NCI-H2029 (cell line): ENCODE measurements at places on chromosomes 3 and 15.

DNA sequence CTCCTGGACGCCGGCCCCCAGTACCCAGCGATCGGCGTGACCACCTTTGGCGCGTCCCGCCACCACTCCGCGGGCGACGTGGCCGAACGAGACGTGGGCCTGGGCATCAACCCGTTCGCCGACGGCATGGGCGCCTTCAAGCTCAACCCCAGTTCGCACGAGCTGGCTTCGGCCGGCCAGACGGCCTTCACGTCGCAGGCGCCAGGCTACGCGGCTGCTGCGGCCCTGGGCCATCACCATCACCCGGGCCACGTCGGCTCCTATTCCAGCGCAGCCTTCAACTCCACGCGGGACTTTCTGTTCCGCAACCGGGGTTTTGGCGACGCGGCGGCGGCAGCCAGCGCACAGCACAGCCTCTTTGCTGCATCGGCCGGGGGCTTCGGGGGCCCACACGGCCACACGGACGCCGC, 956 bp downstream of the ZIC1 start:
- no peak for DNase-seq

DNA sequence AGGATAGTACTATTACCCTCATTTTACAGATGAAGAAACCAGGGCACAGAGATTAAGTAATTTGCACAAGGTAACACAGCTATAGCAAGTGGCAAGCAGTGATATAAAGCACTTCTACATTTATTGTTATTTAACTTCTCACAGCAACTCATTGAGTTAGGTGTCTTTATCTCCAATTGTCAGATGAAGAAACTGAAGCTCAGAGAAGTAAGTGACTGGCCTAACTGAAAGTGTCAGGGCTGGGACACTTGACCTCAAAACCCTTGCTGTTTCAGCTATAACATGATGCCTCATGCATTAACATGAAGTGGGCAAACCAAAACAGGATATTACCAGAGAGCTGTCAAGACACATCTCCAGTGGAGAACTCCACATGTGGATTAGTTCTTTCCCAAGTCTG, 65.8 kb upstream of the LEKR1 start:
- no peak for DNase-seq

GRCh38 chr15:31343831-31344230, 17.2 kb downstream of the KLF13 start:
- no peak for DNase-seq

GRCh38 chr3:55564726-55565125, 77.6 kb upstream of the WNT5A start:
- DNase-seq, result no peak

DNA sequence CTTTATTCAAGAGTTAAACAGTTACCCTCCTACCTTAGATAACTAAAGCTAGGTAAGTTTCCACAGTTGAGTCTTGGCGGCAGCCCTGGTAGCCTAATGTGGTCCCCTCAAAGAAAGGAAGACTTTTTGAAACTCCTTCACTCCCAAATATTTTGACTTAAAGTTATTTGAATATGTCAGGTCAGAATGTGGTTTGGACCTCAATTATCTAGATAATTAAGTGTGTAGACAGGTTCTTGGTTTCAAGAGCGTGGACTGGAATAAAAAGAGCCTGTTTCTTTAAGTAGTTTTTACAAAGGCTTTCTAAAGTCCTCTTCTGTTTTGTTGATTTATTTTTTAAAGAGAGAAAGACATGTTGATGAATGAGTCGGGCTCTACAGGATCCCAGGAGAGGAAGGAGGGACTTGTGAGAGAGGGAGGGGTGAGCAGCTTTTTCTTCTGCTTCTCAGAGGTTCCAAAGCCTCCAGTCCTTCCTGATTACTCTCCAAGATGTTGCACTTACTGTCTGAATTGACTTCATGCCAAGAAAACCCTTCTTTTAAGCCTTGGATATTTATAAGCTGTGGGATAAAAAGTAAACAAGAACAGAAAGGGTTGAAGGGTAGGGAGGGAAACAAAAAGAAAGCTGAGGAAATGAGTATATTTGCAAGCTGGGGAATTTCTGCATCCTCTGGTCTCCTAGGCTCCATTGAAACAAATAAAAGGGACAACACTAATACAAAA, 457.4 kb downstream of the IGSF11 start:
- no peak for DNase-seq

- DNase-seq, result no peak
These were observed 933 bp upstream of the APEH start for GRCh38 chr3:49673121-49673714.

GRCh38 chr15:95259513-95259912, 1028.2 kb downstream of the MCTP2 start:
- DNase-seq, result peak; percentile 24

- DNase-seq, result no peak
These were observed 780 bp upstream of the ACAD9 start for GRCh38 chr3:128878556-128879124.

DNA sequence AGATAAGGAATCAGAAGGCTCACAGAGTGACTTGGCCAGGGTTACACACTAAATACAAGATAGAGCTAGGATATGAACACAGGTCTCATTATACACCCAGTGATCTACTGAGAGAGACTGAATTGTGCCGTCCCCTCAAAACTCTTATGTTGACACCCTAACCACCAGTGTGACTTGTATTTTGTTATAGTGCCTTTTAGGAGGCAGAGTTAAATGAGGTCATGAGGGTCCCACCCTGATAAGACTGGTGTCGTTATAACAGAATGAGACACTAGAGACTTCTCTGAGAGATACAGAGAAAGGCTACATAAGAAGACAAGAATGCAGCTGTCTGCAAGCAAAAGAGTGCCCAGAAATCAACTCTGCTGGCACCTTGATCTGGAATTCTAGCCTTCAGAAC, 12.6 kb downstream of the KPNA1 start:
- DNase-seq, result no peak

DNA sequence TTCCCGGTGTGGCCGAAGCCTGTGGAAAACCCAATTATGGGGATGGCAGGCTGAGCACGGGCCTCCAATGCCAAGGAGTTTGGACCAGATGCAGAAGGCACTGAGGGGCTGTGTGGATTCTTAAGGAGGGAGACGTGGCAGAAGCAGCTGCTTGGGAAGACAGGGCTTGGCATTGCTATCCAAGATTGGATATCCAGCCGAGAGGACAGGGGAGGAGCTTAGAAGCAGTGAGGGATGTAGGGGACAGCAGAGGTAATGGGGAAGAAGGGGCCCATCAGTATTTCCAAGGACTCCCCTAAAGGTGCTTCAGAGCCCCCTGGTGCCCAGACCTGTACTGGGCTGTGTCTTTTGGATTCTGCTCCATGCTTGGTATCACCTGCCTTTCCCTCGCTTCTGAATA, 112.8 kb upstream of the TLE3 start:
- DNase-seq, result no peak

- no peak for DNase-seq
These were observed 6.6 kb upstream of the ATP11B start for GRCh38 chr3:182786564-182787196.

DNA sequence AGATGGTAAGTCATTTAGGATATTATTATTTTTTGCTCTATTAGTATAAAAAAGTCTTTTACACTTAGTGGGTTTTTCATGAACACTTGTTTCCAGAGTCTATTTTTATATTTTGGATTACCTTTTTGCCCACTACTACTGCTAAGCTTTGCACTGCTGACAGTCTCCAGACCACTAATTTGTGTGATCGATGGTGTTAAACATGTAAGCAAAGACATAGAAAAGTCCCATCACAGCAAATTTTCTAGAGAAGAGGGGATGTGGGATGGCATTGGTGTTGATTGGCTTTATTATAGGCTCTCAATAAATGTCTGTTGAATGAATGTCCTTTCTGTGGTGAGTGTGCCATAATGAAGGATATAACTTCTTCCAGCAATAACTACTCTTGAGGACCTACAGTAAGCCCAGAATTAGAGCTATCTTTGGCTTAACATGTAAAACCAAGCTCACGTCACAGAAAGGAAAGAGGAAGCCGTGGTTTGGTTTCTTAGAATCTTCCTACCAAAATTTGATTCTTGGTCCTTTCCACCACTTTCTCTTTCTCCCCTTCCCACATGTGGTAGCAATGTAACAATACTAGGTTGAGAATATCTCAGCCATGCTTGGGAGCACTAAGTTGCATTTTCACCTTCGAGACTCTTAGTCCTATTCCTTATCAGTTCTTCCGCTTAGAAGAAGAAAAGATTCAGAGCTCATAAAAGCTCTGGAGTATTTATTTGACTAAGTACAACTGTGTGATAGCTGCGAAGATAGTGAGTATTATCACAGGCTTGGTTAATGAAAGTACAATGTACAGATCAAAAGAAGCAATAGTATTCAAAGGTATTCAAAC, 90.6 kb upstream of the UMPS start:
- no peak for DNase-seq
